ENCODE measurements at places on chromosomes 11 and 22.

GRCh38 chr22:40671796-40672360 is 7.4 kb upstream of the MCHR1 start:
- DNase-seq, result no peak

- DNase-seq, result no peak
These were observed 213.4 kb upstream of the SYN3 start for GRCh38 chr22:33271390-33272161.

GRCh38 chr11:63614136-63614671 is at the start of gene PLAAT3:
Gene PLAAT3, minus strand, starts transcription at chr11:63614433. Its CDS starts 419 bp downstream, at chr11:63614014.
- no peak for DNase-seq

DNA sequence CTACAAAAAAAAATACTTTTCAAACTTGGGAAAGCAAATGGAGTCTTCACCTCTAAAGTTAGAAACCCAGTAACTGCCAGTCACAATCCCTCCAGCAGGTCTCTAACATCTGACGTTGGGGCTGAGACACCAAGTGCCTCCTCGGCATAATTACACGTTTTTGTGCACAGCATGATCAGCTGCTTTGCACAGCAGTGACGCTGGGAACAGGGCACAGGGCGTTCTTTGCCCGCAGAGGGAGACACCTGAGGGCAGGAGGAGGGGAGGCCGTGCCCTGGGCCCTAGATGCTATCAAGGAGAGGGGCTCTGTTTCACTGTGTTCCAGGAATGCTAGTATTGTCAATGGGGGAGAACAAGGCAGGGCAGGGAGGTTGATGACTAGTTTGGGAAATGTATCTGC is 120.1 kb downstream of the PARVA start:
- DNase-seq, result peak; percentile 35

DNA sequence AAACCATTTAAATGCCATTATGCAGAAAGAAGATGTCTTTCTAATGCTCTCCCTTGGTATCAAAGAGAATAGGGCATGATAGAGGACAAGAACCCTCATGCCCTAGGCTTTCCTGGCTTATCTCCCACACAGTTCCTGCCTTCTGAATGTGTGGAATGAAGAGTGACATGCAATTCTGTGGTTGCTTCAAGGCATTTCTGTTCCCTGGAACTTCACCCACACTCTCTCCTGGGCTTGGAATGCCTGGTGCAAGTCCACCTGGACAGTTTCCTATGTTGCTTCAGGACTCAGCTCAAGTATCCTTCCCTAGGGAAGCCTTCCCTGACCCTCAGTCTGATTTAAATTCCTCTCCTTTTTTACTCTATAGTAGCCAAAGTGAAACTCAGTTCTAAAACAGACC is 53.8 kb upstream of the DRD2 start:
- no peak for DNase-seq

DNA sequence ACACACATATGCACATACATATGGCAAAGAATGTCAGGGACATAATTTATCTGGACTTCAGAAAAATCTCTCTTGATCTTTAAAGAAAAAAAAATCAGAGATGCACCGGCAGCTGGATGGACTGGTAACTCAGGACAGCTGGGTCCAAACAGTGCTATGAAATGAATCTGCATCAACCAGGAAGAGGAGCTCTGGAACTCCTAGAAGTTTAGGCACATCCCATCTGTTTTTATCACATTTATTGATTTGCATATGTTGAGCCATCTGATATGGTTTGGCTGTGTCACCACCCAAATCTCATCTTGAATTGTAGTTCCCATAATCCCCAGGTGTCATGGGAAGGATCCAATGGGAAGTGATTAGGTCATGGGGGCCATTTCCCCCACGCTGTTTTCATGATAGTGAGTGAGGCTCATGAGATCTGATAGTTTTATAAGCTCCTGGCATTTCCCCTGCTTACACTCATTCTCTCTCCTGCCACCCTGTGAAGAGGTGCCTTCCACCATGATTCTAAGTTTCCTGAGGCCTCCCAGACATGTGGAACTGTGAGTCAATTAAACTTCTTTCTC is 87.7 kb upstream of the AKIP1 start:
- no peak for DNase-seq

GRCh38 chr11:34449013-34449412 is 10.3 kb downstream of the CAT start:
- no peak for DNase-seq

- peak; percentile 91 for DNase-seq
These were observed 18.5 kb downstream of the CD5 start for GRCh38 chr11:61120706-61121191.

- no peak for DNase-seq
These were observed 1.6 kb downstream of the CD5 start for GRCh38 chr11:61103851-61104423.

DNA sequence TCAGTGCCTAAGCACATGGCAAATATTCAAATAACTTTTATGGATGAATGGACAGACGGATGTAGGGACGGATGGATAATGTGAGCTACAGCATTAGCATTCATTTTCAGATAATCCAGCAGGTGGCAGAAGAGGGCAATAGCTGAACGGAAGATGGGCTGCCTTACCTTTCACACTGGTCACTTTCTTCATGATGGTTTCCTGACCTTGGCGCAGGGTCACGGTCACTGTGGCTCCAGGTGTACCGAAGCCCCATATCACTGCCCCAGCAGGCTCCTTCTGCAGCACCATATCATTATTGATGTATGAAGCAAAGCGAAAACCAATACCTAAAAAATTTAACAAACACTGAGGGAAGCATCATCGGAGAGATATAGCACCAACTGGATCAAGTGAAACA is 4.3 kb downstream of the SIAE start:
- DNase-seq, result peak; percentile 29

- DNase-seq, result no peak
These were observed 62.8 kb upstream of the CCND1 start for GRCh38 chr11:69578167-69578566.

GRCh38 chr11:8593455-8593854 is 573 bp downstream of the STK33 start:
- DNase-seq, result no peak

DNA sequence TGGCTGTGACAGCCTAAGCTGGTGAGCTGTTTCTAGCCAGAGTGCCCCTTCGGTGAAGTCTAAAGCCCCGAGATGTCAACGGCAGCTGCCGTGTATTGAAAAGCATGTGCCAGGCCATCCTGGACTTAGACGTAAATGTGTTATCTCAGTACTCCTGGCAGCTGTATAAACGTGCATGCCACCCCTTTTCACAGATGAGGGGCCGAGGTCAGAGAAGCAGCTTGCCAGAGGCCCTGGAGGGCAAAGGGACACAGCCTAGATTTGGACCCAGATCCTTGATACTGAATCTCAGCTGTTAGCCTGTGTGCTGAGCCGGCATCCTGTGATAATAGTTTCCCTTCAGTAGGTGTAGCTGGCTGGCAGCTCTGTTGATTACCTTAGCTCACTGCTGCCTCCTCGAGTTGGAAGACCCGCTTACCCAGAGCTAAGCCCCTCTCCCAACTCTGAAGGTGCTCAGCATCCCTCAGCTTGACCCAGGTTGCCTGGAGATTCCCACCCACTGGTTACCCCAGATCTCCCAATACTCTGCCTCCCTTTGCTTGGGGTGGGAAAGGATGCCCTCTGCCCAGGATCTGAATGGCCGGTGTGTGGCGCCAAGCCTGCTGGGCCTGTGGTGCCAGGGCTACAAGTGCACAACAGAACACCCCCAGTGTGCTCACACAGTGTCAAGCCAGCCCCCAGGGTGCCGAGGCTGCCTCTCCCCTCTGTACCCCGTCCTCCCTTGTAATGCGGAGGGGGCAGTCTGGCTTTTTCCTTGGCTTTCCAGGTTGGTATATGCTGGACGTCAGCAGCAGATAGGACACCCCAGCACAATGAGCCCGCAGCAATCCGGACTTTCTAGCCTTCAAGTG is 59.8 kb upstream of the WNT7B start:
- DNase-seq, result peak; percentile 51

DNA sequence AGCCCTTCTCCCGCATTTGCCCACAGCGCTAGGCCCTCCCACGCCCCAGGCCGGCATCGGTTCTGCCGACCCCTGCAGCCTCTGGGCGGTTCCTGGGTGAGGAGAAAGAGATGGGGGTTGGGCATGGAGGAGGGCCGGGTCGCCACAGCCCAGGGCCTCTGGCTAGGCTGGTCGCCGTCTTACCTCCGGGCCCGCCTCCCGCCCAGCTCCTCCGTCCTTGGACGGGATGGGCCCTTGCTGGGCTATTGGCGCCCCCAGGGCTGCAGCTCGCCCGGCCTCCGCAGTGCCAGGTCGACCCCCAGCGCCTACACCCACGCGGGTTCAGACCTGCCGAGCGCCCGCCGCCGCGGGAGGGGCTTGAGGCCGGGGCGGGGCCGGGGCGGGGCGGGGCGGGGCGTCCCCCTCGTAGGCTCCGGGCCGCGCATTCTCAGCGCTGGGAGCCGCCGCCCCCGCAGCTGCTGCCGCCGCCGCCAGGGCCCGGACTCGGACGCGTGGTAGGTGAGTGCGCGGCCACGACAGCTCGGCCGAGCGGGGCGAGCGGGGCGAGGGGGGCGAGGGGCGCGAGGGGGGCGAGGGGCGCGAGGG is at the start of gene CD151:
TSS of gene CD151 (plus strand) at position 424 of the 585 bp plus-strand sequence. CDS start 3,118 bp downstream, outside the sequence.
- DNase-seq, result no peak

DNA sequence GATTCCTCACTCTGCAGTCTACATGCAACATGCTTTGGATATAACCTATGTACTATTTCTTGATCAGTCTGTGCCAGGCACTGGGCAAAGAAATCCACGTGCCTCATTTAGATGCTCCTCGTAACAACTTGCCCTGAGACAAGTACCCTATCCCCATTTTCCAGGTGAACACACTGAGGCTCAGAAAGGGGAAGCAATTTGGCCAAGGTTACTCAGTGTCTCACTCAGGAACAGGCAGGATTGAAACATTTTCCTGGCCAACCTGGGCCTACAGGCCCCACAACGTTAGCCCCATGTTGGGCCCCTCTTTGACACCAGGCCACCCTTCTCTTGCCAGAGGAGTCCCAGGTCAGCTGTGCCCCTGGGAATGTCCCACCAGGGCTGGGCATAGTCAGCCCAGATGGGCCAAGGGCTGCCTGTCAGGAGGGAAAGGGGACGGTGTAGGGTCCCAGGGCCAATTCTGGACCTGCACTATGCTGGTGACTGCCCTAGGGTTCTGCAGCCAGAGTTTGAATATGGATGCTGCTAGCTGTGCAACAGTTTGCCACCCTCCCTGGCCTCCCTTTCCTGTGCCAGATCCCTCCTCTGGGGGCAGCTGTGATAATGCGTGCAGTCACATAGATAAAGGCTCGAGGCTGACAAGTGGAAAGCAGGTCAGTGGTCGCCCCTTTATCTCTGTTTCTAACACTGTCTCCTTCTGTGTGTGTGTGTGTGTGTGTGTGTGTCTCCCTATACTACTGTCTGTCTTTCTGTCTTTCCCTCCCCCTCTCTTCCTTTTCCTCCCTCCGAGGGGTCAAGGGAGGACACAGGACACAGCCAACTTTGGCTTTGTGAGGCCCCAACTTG is 10.4 kb upstream of the EMID1 start:
- no peak for DNase-seq

DNA sequence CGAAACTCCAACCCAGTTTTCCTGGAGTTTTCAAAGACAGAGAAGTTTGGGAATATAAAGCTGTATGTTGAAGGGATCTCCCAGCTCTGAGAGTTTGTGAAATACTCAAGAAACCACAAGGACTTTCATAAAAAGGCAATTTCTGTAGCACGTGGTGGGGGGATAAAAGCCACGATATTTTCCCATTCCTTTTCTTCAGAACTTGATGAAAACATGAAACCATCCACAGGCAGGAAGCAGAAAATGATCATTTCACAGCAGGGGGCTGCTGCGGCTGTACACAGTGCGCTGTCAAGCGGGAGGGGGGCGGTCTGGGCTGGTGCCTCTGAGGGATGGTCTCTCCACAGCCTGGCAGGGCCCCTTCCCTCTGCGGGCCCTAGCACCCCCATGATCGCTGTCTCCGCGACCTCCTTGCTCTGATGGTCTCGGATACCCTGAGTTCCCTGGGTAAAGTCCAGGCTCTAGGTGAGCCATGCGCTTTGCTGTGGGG is 423.2 kb downstream of the MN1 start:
- no peak for DNase-seq

- DNase-seq, result no peak
These were observed 47.3 kb downstream of the PPP2R1B start for GRCh38 chr11:111718859-111719258.
